ENCODE measurements at places on chromosomes 5 and 9. TPM values are rescaled to one million over a fixed set of nuclear protein-coding genes. Genes with fewer than 3 reads are reported as not detected.

DNA sequence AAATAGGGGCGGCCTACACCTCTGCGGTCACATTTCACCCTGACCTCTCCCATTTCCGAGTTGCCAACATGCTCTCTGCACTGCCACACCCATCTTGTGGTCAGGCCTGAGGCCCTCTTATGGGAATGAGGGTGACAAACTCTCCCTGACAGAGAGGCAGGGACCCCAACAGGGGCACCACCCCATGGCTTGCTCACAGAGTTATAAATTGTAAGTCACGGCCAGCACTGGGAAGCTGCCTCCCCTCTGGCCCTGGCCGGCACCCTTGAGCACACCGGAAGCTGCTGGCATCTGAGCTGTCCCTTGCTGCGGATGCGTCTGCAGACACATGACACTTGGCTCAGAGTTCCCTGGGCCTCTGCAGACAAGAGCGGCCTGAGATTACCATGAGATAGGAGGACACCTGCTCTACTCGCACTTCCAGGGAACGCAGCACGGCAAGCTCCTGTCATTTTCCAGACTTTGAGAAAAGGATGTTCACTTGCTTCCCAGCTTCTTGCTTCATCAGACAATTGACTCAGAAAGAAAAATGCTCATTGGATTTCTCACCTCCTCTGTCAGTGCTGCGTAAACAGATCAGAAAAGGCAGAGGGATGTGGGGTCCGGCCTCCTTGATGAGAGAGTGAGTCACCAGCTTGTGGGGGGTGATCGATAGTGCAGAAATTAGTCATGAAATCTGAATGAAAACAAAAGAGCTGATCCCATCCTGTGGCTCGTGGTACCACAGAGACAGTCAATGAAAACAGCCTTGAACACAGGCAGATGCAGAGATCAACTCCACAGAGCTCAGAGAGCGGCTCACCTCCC, 269.8 kb downstream of the SYK start:
- no peak overlapping the region for H3K27ac ChIP-seq
- H3K4me1 ChIP-seq = peaks cover 2% of the 10 kb centered on the region
- H3K36me3 ChIP-seq = no peaks in the 10 kb centered on the region
- H3K4me3 ChIP-seq = no peak overlapping the region
- H3K27me3 ChIP-seq = peaks cover 3% of the 10 kb centered on the region

DNA sequence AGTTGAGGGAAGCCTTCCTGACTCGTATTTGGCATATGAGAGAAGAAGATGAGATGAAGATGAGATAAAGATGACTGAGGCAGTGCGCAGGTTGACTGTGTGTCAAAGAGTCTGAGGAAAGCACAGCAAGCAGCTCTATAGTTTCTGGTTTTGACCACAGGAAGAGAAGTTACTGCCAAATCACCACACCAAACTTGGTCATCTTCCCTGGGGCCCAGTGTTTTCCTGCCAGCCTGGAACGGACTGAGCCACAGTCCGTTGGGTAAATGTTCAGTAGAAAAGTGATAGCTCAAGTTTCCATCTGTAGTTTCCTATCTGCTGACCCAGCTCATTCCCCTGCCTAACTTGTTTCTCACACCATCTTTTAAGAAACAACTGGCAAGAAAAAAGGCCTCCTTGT, 80.7 kb upstream of the ADAMTS19 start:
- no peak overlapping the region for H3K4me3 ChIP-seq
- H3K27ac ChIP-seq = no peak overlapping the region
- no peaks in the 10 kb centered on the region for H3K4me1 ChIP-seq
- DNase-seq = no peak
- H3K27me3 ChIP-seq = no peaks in the 10 kb centered on the region
- H3K36me3 ChIP-seq = no peaks in the 10 kb centered on the region

GRCh38 chr9:95516221-95516733, 494 bp downstream of the PTCH1 start:
- H3K27ac ChIP-seq = peak overlapping the region; percentile 84
- peaks cover 18% of the 10 kb centered on the region for H3K4me1 ChIP-seq
- DNase-seq = peak; percentile 52
- peaks cover 17% of the 10 kb centered on the region for H3K27me3 ChIP-seq
- H3K4me3 ChIP-seq = peak overlapping the region; percentile 99

HAVCR2 gene
- not detected for total RNA-seq

ARL14EPL gene
- total RNA-seq = not detected

ANKRD31 gene
- 0.42 TPM for total RNA-seq

DNA sequence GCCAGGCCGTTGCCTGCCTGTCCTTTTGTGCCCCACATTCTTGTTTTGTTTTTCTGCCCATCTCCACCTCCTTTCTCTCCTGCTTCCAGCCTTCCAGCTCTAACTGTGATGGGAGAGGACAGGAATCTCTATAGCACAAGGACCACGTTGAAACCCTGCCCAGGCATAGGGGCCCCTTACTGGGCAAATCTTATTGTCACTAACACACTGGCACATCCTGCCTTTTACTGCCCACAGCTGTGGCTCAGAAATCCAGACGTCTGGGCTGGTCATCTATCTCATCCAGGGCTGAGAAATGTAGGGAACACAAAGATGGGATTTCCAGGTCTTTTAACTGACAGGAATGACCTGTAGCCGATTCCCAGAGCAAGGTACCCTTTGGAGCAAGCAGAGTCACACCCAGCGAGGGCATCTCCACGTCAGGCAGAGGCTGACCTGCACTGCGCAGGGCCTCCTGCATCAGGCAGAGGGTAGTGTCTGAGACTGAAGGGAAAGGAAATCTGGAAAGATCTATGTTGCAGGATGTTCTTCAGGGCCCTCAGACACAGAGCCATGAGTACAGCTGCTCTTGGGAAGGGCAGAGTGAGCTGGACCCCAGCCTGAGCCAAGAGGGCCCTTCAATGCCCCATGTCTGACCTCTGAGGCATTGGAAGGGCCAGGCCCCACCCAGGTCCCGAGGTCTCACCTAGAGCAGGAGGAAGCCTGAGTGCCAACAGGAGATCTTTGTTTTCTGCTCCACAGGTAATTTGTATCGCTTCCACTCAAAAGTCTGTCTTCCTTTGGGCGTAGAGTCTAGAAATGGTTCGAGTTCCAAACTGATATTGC, 278.8 kb downstream of the FSTL4 start:
- no peak for DNase-seq
- no peak overlapping the region for H3K27ac ChIP-seq
- peaks cover 11% of the 10 kb centered on the region for H3K4me1 ChIP-seq

DNA sequence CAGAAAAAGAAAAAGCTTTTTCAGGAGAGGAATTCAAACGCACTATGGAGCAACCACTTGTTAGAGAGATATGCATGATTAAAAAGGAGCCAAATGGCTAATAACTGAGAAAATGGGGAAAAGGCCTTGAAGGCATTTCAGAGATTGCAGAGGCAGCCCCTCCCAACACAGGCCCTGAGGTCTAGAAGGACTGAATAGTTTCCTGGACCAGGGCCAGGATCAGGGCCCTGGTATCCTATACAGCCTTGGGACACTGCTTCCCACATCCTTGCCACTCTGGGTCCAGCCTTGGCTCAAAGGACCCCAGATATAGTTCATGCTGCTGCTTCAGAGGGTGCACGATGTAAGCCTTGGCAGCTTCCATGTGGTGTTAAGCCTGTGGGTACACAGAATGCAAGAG, 20.7 kb upstream of the FEM1C start:
- peaks cover 2% of the 10 kb centered on the region for H3K27me3 ChIP-seq
- H3K36me3 ChIP-seq = peaks cover 5% of the 10 kb centered on the region
- H3K27ac ChIP-seq = no peak overlapping the region
- no peak for DNase-seq
- H3K4me3 ChIP-seq = no peak overlapping the region

DNA sequence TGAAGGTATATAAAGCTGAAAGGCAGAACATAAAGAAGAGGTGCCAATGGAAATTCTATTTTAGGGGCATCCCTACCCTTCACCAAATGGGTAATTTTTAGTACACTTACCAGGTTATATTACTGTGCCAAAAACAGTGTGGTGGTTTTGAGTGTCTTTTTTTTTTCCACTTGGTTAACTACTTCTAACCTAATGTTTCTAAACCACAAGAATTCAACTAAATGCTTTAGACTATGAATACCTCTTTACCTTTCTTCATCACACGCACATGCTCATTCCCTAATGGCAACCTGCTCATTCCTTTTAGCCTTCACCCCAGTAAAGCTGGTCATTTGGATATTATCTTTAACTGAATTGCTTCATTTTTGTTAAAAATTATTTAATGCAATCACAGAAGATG, 215.6 kb downstream of the PIK3R1 start:
- H3K27me3 ChIP-seq = no peaks in the 10 kb centered on the region
- H3K27ac ChIP-seq = no peak overlapping the region
- no peak for DNase-seq

DNA sequence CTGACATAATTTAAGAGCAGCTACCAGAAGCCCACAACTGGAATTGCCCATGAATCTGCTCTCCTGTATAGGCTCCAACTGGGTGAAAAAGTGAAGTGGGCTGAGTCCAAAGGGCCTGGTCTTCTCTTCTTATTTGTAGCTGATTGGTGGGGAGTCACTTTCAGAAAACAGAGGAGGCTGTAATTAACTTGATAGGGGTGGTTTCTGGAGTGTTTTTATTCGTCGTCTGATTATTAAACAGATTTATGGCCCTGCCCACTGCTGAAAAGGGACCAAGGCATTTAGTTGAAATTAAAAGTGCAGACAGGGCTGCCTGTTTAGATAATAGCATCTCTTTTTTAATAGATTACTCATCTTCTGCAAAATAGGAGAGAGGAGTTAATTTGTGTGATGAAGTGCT, 81.0 kb upstream of the SAP30L start:
- H3K27ac ChIP-seq = no peak overlapping the region
- no peaks in the 10 kb centered on the region for H3K27me3 ChIP-seq
- no peak overlapping the region for H3K4me3 ChIP-seq
- peaks cover 2% of the 10 kb centered on the region for H3K36me3 ChIP-seq
- peaks cover 16% of the 10 kb centered on the region for H3K4me1 ChIP-seq
- DNase-seq = no peak

ASTN2 gene
- 134 TPM for total RNA-seq

PHF24 gene
- total RNA-seq = 3.1 TPM

SMC2 gene
- 10.3 TPM for total RNA-seq
